ENCODE measurements at places on chromosomes 2 and 18.

DNA sequence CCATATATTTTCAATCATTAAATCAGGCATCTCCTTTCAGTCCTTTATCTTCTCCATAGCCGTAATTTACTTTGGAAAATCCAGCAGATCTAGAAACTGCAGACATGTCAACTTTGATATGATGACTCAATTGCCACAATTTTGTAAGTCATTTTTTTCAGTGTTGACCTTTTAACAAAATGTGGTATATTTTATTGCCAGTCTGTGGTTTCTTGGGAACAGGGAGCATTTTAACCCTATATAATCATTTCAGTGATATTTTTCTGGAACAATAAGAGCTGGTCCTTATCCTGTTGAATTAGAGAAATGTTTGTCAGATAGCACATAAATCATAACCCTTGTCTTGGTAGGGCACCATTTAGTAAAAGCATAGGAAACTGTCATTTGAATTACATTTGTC is 90.9 kb upstream of the UBXN4 start:
- DNase-seq = no peak

DNA sequence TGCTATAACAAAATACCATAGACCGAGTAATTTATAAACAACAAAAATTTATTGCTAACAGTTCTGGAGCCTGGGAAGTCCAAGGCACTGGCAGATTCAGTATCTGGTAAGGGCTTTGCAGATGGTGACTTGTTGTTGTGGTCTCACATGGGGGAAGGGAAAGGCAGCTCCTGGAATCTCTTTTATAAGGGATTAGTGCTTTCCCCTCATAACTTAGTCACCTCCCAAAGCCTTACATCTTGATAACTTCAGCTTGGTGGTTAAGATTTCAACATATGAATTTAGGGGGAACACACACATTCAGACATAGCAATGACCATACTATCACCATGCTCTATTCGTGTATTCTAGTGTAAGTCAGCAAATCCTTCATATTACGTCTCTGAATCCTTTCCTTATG is 447.6 kb upstream of the TCF4 start:
- no peak for DNase-seq

DNA sequence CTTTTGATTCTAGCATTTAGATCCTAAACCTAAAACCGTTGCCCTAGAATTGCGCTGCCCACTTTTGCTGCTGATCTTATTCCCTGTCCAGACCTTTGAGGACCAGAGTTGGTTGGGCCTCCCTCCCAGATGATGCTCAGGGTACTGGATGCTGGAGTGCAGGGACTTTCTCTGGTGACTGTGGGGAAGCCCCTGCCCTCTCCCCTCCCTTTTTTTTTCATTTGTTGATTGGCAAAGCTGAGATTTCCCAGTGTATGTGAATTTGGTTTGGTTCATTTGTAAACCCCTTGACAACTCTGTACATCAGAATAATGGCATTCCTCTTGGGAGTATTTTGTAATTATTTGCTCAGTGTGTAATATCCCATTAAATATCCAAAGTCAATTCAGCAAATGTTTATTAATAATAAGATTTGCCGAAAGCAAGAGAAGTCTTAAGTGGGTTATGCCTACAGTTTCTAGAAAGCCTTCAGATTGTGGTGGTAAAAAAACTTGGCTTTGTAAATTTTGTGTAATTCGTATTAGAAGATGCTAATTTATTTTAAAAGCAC is 28.3 kb downstream of the RAB31 start:
- DNase-seq = no peak

GRCh38 chr18:3758531-3758930 is 308.6 kb downstream of the TGIF1 start:
- no peak for DNase-seq

- DNase-seq = no peak
Measured at GRCh38 chr2:121686218-121686617, 37.0 kb upstream of the CLASP1 start.

- no peak for DNase-seq
Measured at GRCh38 chr18:1774261-1774660, 797.0 kb downstream of the METTL4 start.

DNA sequence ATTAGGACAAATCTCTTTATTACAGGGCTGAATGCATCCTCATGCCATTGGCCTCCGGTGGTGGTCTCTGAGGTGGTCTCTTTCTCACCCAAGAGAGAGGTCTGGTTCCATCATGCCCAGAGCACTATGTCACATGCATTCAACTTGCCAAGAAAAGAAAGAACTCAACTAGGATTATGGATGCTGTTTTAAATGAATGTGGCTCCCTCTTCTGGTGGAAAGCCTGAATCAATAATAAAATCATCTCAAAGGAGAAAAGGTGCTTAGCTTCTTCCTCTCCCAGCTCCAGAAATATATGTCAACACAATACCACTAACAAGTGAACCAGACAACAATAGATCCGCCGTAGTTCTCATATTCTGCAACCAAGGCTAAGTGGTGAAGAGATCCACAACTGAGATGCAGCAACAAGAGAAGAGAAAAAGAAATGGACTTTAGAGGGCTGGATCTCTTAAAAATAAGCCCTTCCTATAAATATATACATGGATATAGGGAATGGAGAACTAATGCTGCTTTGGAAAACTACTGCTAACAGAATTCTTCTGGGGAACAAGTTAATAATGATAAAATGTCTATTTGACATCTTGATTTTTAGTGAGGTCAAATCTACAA is 396.8 kb downstream of the NCKAP5 start:
- no peak for DNase-seq

- no peak for DNase-seq
Measured at GRCh38 chr18:10928772-10929373, 220.5 kb downstream of the PIEZO2 start.

DNA sequence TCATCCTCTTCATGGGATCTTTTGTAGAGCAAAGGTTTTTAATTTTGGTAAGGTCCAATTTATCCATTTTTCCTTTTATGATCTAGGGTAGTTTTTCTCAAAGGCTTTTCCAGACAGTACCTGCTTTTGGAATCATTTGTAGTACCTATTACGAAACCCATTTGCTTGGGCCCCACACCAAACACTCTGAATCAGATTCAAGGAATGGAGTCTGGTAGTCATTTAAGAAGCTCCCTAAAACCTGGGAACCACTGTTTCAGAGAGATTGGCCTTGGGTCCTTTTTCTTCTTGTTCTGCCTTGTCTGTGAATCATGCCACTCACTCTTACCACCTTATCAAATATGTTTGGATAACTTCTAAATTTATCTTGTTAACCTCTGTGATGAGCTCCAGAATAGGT is 40.3 kb downstream of the OSBPL6 start:
- no peak for DNase-seq

DNA sequence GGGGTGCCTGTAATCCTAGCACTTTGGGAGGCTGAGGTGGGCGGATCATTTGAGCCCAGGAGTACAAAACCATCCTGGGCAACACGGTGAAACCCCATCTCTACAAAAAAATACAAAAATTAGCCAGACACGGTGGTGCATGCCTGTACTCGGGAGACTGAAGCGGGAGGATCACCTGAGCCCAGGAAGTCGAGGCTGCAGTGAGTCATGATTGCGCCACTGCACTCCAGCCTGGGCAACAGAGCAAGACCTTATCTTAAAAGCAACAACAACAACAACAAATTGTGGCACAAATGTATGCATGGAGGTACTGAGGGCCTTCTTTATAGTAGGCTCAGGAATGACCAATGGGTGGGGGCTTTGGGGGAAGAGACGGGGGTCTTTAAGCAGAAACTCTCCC is 38.5 kb downstream of the HPCAL1 start:
- DNase-seq = no peak

GRCh38 chr2:9251154-9252001 is 44.8 kb downstream of the ASAP2 start:
- DNase-seq = no peak

- no peak for DNase-seq
Measured at GRCh38 chr2:234874347-234875046, 77.3 kb upstream of the SH3BP4 start.

DNA sequence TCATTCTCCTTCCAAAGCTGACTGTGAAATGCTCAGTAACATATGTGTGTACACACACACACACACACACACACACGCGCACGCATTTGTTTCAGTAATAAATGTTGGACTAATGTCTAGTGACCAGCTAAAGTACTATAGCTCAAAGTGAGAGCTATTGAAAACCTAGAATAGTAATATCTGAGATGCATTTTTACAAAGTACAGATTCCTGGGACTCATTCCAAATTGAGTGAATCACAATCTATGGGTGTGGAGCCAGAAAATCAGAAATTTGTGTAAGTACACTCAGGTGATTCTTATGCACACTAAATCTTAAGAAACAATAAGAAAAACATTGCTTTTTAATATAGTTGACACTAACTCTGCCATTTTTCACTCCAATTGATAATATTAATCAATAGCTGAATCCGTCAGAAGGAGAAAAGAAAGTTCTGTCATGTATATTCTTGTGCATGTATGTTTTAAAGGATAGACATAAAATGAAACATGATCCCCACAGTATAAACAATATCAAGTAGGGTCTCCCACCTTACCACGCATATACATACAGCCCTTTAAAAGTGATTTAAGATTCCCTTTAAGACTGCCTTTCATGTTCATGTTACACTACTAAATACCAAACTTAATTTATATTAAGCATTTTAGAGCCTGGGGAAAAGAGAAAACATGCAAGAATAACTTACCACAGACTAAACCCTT is 123.5 kb downstream of the ATAD2B start:
- no peak for DNase-seq

DNA sequence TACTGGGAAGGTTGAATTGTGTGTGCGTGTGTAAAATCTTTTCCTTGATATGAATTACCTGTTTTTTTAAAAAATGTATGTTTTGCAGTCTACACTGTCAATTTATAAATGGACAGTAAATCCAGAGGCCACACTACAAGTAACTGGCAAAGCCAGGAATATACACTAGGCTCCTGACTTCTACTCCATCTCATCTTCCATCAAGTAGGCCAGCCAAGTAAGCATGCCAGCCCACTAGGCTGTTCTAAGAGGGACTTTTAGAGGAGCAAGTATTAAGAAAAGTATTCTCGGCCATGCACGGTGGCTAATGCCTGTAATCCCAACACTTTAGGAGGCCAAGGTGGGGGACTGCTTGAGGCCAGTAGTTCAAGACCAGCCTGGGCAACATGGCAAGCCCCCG is 13.0 kb upstream of the METAP1D start:
- no peak for DNase-seq

- no peak for DNase-seq
Measured at GRCh38 chr2:236636714-236637470, 67.3 kb downstream of the ACKR3 start.

- no peak for DNase-seq
Measured at GRCh38 chr2:236337465-236338325, 73.5 kb upstream of the ASB18 start.
